ENCODE measurements at places on chromosomes 12 and 14.

DNA sequence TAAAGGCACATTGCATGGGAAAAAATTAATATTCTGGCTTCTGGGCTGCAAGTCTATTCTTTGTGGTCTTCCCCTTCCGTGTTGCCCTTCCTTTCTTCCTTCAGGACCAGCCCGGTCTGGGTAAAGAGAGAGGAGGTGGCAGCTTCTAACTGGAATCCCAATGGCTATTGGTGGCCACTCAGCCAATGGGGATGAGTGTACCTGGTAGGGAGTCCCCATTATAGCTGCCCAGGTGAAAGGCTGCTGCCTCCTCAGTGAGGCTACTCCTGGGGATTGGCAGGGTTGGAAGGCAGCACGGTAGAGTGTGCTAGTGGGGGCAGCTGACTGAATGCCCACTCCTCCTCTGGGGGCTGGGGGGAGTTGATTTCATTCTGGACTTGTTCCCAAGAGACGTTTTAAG lies 112.6 kb downstream of the RBM19 start:
- no peak for DNase-seq

DNA sequence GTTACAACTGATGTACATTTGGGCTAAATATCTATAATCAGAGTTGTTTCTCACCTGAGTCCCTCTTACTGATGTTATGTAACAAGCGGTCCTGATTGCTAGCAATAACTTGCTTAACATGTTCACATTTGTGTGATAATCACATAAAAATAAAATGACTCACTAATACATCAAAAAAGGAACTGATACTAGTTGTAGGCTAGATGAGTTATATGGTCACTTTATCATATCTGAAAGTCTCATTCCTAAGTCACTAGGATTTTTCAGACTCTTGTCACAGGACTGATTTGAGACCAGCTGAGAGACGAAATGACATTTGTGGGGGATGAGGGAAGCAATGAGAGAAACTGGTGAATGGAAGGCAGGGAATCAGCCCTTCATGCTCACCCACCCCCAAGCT lies 34.3 kb downstream of the NKX2-1 start:
- no peak for DNase-seq

DNA sequence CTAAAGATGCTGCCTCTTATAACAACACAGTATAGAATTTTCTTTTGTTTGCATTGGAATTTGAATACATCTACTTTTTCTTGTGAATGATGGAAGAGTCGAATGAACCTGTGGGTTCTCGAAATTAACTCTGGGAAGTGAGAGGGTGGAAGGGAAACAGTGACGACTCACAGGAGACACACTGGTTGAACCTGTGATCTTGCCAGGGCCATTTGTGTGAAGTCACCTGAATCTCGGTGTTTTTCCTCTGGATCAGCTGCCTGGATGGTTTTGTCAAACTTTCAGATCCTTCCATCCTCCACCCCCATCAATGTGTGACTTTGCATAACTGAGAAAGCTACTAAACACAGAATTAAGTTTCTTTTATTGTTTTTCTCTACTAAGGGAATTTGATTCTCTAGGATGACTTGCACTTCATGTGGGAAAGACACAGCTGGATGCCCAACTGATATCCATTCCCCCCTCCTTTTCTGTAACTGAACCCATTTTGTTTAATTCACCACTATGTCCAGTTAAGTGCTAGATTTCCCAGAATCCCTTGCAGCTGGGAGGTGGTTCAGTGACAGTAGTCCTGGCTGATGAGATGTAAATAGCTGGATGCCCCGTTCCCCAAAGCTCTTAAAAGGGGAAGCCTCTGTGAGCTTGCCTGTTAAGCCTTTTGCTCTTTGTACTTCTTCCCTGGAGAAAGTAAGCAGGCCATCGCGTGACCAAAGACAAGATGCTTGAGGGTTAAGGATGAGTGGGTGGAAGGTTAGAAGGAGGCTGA lies 6.3 kb downstream of the PPFIBP1 start:
- DNase-seq, result no peak

GRCh38 chr14:34087571-34087970 lies 136.7 kb upstream of the EGLN3 start:
- DNase-seq, result no peak

DNA sequence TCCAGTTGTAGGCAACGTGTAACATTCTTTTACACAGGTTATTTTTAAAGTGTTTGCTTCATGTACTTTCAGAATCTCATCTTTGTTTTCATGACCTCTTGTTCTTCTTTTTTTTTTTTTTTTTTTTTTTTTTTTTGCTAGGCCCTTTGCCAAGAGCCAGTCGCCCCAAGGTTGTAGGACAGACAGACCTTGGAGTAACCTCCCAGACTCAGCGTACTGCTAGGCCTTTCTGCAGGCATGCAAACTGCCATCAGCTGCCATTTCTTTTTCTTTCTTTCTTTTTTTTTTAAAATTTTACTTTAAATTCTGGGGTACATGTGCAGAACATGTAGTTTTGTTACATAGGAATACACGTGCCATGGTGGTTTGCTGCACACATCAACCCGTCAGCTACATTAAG lies 452.3 kb upstream of the MDGA2 start:
- DNase-seq, result no peak

- DNase-seq, result peak; percentile 64
Measured at GRCh38 chr12:1634590-1635191, 5.7 kb downstream of the WNT5B start.

DNA sequence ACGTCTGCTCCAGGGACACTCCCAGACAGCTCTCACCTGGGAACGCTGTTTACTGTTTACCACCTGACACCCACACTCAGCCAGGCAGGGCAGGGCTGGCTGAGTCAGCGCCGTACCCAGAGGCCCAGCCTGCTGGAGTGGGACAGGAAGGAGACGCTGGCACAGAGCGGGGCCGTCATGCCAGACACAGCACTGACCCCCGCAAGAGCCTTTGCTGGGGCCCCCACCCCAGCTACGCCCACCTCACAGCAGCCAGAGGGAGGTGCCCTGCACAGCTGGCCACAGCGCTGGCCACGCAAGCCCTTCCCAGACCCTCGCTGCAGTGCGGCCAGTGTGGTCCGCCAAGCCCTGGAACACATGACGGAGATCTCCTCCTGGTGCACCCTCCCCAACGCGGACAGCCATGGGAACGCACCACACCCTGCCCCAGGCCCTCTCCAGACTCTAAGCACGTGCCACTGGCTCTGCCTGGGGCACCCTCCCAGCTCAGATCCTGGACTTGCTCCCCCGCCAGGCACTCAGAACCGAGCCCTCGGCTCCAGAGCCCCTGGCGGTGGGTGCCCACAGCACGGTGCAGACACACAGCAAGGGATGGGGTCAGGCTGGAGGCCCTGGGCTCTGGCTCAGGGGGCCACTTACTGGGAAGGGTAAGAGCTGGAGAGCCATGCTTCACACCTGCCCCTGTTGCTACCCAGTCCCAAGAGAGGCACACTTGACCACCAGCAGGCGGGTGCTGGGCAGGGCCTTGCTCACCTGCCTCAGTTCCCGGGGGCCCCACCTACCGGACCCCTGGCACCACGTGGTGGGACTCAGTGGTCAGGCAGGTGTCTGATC lies 5.7 kb downstream of the AHNAK2 start:
- no peak for DNase-seq

GRCh38 chr12:27667540-27667939 lies 28.7 kb upstream of the REP15 start:
- DNase-seq, result no peak

GRCh38 chr14:79709573-79709972 lies 501.7 kb downstream of the DIO2 start:
- DNase-seq, result no peak

- DNase-seq, result no peak
Measured at GRCh38 chr12:131119936-131120335, 166.2 kb downstream of the ADGRD1 start.

- DNase-seq, result no peak
Measured at GRCh38 chr14:72557671-72558070, 336.2 kb downstream of the DPF3 start.

- no peak for DNase-seq
Measured at GRCh38 chr14:64720131-64720576, 15.9 kb downstream of the PLEKHG3 start.

DNA sequence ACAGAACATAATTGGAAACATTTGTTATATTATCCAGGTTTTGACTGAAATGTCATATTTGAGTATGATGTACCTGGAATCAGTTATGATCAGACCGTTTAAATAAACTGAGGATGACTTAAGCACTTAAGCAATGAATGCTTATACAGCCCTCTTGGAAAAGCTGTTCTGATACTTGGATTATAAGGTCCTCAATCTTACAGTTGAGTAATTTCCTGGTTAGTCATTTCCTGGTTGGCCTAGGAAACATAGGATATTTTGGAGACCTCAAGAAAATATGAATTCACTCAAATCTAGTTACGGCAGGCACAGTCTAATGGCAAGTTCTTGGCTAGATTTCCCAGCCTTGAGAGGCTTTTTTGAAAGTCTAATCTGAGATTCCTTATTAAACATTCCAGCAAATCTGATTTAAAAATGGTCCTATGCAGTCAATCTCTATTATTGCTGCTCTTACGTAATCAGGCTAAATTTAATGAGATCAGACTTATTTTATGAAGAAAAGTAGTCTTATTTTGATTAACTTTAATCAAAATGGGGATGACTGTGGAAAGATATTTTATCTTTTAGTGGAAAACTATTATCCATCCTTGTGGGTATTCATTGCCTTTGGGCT lies 447.2 kb downstream of the SNAPC1 start:
- DNase-seq, result no peak

GRCh38 chr12:127987199-127987901 lies 279.6 kb upstream of the TMEM132C start:
- no peak for DNase-seq

GRCh38 chr12:269191-269590 lies 6.6 kb upstream of the SLC6A13 start:
- DNase-seq, result no peak

DNA sequence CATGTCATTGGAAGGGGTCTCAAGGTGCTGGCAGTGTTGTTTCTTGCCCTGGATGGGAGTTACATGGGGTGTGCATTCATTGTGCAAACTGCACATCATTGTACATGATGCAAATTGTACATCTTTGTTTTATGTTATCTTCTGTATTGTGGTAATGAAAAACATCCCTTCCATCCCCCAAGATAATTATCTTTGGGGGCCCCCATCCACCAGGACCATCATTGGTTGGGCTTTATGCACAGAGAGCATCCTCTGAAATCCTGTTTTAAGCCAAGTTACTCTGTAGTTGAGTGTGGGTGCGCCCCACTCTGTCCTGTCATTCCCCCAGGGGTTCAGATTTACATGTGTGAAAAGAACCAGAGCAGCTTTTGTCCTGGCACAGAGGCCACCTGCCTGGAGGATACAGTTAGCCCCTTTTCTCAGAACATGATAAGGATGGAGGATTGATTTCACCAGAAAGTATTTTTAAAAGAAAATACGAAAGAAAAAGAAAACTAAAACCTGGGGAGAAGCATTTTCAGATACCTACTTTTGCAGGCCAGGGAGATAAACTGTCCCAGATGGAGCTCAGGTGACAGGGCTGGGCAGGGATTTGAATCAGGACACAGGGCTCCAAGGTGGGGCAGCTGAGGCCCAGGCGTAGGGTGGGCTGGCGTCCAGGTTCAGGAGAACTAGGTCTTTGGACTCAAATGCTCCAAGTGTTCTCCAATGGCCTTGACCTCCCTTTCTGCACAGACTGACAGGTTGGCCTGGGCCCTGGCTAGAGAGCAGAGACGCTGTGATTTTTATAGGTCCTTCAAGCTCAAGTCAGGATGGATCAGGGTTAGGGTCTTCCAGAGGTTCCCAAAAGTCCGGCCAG lies 17.2 kb downstream of the WSCD2 start:
- DNase-seq, result peak; percentile 20

DNA sequence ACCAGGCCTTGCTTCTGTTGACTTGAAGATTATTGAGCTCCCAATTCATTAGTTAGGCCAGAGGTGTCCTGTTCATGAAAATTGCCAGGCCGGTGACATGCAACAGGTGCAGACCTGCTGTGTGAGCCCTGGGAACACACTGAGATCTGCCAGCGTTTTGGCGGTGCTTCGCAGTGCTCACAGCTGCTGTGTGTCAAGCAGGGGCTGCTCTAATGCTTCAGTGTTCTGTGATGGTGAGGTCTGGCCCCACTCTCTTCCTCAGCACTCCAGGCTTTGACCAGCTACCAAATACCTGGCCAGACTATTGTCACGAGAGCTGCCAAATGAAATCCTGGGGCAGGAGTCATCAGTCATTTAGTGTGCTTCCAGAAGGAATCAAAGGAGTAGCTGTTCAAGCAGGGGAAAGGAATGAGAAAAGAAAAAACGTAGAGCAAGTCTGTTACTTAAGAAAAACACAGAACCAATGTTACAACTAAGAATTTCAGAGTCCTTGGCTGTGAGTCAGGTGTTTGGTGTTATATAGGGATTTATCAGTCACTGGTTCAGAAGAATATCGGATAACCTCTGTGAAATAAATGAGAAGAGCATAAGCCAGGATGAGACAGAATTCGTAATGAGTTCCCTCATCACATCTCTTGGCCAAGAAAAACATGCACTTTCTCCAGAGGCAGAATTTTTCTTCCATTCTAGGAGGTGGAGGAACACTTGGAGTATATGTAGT lies 150.8 kb downstream of the FBXL14 start:
- DNase-seq, result no peak

DNA sequence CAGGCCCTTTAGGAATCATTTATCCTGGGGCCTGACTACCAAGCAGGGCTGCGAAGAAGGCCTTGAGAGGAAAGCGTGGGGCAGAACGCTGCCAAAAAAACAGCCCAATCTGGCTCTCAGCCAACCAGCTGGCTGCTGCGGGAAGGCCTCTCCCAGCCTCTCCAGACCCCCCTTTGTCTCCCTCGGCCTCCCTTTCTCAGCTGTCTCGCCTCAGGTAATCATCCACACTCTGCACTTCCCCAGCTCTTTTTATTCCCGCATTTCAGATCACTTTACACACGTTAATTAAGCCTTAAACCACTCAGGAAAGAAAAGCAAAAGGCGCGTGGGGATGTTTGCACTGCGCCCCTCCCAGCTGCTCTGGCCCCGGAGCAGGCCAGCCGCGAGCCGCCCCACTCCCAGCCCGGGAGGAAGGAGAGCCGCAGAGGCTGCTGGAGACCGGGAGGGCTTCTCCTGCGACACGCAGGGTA lies 208.2 kb upstream of the FOXN3 start:
- DNase-seq, result no peak

DNA sequence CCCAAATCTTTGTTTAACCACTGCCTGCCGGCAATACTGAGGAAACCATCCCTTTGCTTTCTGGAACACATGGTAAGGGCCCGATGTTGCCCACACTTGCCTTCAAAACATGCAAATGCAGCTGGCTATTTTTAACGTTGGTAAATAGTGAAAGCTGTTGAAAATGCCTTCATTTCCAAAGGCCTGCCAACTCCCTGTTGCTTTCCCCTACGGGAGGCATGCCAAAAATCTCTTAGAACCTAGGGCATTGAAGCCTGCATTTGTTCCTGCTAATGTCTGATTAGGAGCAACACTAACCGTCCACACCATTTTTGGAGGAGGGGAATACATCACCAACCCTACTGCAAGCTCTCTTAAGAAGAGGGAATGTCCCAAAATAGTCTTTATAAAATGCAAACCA lies 152.6 kb upstream of the NOS1 start:
- DNase-seq, result peak; percentile 42

GRCh38 chr14:64217308-64217707 lies 76.9 kb downstream of the ESR2 start:
- DNase-seq, result no peak

DNA sequence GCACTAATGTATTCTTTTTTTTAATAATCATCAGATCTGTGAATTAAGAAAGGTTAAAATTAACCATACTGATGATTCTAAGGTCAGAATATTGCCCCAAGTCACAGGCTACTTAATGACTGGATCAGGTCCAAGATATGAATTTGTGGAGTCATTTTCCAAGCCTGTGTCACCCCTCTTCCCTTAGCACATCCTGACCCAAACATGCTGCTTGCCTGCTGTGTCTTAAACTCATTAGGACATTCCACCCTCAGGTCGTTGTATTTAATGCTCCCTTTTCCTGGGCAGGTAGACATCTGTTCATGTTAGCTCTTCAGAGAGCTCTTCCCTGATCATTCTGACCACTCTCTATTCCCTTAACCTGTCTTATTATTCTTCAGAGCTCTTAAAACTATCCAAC lies 463.5 kb upstream of the PDE3A start:
- no peak for DNase-seq

Measured in cerebellar nuclear complex (tissue), 1 donor.